NCI-H2081 treated with DMSO at 0.1 percent for 48 hours (cell line): ENCODE measurements at places on chromosomes 7 and 10.

DNA sequence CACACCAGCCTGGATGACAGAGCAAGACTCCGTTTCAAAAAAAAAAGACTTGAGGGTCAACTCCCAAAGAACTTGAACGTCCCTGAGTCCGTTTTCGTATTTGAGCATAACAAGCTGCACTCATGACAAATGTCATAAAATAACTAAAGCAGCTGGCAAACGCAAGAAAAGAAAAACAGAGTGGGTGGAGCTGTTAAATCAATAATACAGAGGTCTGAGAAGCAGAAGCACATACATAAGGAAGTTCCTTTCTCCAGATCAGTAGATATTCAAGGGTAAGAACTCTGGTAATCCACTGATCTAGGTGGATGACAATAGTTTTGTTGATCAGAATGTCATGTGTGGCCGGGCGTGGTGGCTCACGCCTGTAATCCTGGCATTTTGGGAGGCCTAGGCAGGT, 150.1 kb downstream of the FAM107B start:
- no peak for DNase-seq

DNA sequence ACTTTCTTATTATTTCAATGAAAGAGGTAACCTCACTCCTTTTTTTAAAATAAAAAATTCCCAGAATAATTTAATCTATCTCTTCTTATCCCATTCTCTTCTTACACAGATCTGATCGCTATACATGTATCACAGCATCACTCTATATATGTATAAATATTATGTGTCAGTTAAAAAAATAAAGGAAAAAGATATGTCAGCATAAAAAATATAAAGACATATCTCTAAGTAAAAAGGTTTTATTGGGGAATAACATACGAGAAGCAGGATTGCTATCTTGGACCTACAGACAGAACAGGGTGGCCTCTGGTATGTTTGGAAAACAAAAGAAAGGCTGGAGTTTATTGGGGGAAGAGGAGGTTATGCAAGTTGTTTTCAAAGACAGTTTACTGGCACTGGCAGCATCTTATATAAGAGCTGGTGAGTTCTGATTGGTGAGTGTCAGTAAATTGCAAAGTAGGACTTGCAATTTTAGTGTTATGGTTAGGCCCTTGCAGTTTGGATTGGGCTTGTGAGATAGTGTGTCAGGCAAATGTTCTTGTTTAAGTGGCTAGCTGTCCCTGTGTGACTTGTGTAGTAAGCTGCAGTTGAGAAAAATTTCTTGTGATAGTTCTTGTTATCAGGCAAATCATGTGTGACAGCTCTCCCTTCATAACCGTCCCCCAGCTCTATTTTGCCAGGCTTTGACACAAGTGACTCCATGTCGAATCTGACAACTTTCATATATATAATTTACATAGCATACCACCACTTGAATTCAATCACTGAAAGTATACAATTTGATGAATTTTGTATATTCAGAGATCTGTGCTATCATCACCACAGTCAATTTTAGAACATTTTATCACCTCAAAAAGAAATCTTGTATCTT, 118.2 kb downstream of the HBP1 start:
- no peak for DNase-seq

DNA sequence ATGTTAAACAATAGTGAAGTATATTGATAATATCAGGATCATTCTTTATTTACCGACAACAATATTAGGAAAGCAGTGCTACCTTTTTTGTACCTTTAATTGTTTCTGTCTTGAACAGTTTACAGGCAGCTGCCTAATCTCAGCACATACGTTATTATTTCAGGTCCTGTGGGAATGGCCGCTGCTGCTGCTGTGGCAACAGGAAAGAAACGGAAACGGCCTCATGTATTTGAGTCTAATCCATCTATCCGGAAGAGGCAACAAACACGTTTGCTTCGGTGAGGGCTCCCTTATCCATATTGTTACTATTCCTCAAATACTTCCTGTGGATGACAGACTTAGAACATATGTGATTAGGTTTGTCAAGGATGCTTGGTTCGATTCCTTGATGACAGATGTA, 59.7 kb downstream of the NRF1 start:
- DNase-seq: no peak

DNA sequence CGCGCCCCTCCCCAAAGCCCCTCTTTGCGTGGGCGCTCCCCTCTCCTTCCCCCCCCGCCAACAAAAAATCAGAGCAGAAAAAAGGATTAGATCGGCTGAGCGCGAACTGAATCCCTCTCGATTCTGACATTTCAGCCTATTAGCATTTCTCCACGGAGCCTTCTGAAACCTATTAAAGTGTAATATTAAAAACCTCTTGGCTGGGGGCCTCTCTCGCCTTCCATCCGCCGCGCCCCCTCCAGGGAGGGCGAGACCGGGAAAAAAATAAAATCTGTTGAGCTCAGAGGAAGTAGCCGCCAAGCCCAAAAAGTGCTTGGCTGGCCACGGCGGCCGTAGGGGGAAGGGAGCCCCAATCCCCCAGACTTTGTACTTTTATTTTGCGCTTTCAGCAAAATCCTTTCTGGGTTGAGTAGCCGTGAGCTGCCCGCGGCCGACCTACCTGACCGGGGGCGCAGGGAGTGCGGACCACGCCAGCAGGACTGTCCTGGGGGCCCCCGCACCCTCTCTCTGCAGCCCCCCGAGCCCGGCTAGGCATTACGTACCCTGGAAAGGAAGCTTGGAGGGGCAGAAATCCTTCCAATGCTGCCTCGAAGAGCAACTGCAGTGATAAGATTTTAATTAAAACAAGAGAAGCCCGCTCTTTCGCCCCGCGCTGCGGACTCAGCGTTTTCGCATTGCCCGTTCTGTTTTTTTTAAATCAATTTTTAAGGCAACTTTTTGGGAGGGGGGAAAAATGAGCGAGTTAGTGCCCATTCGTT, 1.3 kb upstream of the TNRC18 start:
- DNase-seq: no peak

DNA sequence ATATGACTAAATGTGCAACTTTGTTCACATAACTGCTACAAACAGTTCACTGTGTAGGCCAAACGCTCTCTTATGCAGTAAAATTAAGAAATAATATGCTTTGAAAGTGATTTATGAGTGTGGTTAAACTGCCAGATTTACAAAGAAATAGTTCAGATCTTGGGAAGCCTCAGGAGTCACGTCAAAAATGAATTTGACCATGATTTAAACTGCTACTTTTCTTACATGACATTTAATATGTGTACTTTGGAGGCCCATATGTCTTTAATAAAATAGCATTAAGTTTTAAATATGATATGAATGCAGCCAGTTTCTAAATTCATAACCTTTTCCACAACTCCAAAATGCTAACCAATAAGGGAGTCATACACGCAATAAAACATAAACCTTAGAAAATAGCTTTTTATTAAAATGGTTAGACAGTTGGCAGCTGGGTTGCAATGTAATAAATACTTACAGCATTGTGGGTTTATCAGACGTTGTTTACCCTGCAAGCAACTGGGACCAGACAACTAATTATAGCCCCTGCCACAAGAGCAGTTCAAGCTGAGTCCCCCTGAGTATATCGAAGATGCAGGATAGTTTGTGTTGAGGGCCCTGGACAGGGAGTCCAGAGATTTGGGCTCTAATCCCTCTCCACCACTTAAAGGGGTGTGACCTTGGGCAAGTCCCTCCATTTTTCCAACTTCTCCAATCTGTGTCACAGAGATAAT, 640.4 kb downstream of the LRMDA start:
- DNase-seq: no peak

- DNase-seq: no peak
Measured at GRCh38 chr10:97385565-97385964, 15.6 kb downstream of the RRP12 start.

- DNase-seq: no peak
Measured at GRCh38 chr7:26340476-26341018, 48.9 kb downstream of the SNX10 start.

DNA sequence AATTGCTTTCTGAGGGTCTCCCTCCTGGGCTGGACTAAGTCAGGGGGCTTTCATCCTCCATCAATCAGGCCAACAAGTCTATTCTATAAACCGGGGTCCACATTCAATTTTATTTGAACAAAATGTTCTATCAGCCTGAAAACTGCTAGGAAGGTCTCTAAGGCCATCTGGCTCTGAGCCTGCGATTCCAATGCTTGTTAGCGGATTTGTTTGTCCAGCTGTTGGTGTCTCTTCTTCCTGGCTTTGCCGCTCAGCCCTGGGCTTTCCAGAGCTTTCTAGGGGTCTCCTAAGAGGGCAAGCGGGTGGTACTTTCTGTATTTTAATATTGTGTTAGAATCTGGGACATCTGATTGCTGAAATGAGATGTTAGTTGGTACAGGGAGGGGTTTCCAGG, 136.7 kb downstream of the VIPR2 start:
- DNase-seq: no peak

DNA sequence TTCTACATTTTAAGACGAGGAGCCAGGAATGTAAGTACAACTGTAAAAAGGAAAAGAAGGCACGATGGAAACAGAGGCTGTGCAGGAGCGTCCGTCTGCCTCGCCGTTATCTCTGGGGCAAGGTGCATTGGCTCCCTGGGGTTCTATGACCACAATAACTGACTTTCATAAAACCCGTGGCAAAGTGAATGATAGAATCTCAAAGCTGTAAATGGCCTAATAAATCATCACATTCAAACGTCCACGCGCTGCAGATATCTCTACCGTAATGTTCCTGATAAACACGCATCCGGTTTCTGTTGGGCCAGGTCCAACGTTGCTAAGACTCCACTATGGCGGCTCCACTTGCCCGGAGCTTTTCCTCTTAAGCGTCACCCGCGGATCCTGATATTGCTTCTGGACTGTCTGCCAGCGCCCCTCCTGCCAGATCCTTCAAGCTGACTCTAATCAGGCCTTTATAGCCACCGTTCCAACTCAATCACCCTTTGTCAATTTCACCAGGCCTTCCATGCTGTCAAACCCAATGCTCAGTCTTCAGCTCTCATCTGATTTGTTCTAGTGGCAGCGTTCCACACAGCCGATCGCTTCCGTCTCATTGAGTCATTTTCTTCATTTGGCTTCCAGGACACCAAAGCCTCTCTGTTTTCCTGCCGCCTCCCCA, 265.6 kb upstream of the FOXK1 start:
- DNase-seq: no peak

DNA sequence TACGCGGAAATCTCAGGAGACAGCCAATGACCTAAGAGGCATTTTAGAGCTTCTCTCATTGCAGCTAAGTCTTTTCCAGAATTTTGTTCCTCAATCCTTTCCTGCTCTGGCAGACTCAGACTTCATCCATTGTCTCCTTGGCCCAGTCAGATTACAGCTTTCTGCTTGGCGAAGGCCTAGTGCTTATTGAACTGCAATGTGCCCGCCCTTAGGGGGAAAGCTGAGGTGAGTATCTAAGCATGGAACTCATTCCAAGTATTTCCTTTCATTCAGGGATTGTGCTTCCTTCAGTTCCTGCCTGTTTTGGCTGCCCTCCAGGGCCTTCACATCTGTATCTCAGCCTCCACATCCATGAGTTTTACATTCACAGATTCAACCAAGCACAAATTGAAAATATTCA, 37.5 kb downstream of the PRLHR start:
- DNase-seq: no peak

- no peak for DNase-seq
Measured at GRCh38 chr10:75865413-75866299, 434.2 kb downstream of the LRMDA start.

DNA sequence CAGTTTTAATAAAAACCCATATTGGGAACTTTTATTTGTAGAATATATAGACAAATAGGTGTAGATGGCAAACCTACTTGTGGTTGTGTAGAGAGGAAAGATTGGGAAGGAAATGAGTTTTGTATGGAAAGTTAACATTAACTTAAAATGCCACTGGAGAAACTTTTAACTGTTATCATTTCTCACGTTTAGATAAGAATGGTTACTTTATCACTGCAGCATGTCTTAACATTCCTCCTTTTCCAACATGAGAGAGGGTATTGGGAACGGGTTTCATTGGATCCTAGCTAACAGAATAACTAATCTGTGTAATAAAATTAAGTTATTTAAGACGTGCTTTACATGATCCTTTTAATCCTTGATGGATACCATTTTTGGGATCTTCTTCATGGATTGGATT, 1.8 kb downstream of the LUC7L2 start:
- no peak for DNase-seq

- no peak for DNase-seq
Measured at GRCh38 chr7:132333301-132333700, 243.0 kb downstream of the PLXNA4 start.

DNA sequence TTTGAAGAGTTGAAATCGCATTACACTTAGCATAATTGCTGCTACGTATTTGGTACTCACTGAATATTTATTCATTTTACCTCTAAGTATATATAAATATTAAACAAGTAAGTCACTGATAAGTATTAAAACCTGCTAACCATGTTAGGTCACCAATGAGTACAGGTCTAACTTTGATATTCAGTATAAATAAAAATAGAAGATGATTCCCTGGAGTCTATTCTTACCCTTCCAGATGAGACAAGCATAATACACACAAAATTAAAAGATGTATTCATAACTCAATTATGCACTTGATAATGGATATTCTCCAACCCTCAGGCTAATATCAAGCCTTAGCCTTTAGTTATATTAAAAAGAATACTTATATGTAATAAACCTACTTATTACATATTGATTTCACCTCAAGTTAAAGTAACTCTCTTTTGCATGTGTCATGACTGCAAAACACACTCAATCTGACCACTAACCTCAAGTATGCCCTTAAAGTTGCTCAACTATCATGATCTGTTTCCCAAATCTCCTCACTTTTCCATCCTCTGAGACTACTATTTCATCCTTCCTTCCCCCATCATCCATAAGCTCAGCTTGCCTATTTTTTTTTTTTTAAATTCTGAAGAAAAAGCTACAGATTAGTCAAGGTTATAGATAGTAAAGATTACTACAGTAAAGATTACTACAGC, 46.8 kb downstream of the IPMK start:
- no peak for DNase-seq

DNA sequence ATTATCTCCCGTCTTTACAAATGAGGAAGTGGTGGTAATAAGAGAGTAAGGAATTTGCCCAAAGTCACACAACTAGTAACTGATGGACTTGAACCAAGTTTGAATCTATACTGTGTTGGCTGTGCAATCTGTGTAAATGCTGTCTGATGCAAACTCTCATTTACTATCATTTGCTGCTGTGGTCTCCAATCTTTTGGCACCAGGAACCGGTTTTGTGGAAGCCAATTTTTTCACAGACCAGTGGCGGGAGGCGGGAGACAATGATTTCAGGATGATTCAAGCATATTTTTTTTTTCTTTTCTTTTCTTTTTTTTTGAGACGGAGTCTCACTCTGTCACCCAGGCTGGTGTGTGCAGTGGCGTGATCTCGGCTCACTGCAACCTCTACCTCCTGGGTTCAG, 450.0 kb upstream of the FZD8 start:
- no peak for DNase-seq
